ENCODE measurements at places on chromosomes 4 and X.

DNA sequence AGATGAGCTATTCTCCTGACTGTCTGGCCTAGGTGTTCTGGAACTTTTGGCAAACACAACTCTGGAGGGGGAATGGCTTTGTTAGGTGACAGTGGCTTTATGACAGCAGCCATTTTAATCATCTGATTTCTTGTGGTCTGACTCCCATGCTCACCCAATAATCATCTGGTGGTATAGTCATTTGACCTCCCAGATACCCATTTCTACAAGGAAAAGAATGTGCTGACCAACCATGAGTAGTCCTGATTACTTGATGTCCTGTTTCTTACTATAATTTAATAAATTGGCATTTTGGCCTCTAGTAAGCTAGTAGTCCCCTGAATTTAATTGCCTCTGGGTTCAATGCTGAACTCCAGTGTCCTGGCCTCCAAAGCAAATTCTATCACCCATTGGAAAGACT is 109.9 kb upstream of the DUSP21 start:
- DNase-seq: no peak

- DNase-seq: no peak
Observed at GRCh38 chr4:15848191-15848842, 70.2 kb downstream of the CD38 start.

- no peak for DNase-seq
Observed at GRCh38 chr4:185379326-185380295, 16.1 kb downstream of the LRP2BP start.

DNA sequence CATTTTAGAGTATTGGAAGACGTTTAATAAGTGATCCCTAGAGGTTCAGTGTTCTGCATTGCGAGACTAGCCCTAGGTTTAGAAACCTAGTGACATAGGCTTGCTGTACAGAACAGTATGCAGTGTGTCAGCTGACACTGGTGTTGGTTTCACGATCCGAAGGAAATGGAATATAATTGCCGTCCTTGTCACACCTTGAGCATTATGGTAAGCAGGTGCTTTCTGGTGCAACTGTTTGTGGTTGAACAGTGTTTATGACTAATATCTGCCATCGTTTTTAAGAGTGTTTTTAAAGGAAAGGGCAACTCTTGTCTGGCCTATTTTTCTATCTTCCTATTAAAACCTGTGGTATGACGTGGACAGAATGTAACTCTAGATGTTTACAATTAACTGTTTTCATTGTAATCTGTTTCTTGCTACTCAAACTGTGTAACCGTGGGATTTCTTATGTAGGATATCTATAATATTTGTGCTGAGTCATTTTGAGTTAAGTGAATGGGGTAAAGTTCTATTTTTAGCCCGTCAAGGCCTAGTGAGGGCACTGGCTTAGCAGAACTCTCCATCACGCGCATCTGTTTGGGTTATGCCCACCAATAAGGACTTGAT is 53.8 kb upstream of the TBC1D14 start:
- DNase-seq: peak; percentile 63

DNA sequence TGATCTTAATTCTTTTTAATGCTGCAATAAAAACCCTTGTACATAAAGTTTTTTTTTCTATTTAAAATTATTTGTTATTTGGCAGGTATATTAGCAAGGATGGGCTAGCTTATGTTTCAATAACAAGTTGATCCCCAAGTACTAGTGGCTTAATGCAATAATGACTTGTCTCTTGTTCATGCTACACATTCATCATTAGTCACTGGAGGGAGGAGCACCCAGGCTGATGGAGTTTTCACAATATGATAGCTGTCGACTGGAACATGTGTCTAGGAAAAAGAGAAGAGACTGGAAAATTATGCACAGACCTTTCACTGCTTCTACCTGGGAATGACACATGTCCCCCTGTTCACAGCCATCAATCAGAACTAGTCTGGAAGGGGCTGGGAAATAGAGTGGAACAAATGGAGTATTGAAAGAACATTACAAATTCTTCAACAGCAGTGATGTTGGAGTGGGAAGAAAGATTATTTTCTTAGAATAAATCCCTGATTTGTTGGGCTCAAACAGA is 387.9 kb upstream of the RPS6KA3 start:
- no peak for DNase-seq

DNA sequence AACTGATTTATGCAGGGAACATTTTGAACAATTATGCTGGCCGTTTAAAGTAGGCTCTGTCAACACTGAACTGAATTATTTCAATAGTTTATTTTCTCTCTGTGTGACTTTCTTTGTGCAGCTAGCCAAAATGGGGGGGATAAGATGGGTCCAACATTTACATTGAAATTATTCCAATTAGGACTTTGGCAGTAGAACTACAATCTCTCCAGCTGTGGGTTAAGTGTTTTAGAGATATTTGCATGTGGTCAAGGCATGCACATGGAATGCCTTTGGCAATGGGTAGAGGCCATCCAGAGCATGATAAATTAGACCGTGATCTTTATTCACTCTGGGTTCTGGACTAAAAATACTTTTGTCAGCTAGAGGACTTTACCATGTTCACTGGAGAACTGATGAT is 107.9 kb upstream of the ELOVL6 start:
- no peak for DNase-seq

DNA sequence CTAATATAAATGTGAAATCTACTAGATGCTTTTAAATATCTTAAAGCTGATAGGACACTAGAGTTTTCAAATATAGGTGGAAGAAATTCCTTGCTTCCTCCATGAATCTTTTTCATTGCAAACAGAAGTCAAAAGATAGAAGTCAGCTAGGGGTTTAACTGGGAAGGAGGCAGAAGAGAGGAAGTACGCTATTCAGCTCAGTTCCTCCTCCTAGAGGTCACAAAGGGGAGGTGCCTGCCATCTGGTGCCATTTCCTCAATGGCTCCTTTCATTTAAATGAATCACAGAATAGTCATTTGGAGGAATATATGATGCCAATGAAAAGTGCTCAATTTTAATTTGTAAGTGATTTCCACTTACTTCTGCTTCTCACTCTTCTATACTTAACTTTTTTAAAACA is 8.5 kb downstream of the COL25A1 start:
- DNase-seq: no peak

GRCh38 chrX:14344172-14344940 is 185.0 kb upstream of the GLRA2 start:
- DNase-seq: no peak

DNA sequence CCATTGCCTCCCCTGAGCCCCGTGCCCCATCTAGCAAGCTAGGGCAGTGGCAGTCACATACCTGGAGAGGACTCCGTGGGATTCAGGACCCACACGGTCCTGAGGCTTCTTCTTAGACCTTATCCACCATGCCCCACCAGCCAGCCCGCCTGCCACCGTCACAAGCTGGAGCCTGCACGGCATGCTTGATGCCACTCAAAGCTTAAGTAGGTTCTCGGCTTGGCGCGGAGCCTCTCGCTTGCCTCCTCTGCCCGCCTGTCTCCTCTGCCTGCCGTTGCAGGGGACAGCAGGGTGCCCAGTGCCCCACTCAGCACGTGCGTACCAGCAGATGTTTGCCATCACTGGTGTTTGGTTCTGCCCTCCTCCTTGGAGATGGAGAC is 14.1 kb downstream of the PSAPL1 start:
- DNase-seq: peak; percentile 19

DNA sequence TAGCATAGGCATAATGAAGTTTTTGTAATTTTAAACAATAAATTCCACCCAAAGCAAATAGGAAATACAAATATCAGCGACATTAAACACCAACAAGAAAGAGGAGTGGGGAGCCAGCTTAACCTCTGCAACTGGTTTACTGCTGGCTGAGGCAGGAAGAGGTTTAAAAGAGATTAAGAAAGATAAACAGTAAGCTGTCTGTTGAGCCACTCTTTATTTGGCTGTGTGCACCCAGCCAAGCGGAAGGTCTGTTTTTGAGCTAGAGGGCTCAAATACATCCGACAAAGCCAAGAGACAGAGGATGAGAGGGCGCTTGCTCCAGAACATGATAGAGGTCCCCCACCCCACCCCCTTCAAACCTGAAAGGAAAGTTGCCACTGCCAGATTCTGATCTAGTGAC is 191.4 kb downstream of the MGST2 start:
- DNase-seq: peak; percentile 38

- DNase-seq: no peak
Observed at GRCh38 chrX:47863187-47863586, 26.5 kb downstream of the ZNF81 start.

DNA sequence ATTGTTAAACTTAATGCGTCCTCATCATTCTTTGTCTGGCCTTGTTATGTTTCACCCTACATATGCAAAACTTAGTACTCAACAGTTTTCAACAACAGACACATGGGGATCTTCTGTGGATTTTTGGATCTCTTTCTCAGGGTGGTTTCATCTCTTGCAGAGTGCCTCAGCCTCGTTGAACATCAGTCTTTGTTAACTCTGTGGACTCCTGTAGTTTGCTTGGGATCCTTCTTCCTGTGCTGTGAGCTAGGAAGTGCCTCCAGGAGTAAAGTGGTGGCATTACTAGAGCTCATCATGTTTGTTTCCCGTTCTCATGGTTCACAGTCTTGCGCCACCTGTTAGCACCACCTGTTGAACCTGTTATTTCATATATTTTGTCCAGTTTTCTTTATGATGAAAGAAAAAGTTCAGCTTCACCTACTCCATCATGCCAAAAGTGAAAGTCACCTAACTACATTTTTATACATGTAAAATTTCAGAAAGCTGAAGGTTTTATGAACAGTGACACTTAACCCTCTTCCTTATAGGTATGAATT is 27.5 kb upstream of the NDUFC1 start:
- DNase-seq: no peak

DNA sequence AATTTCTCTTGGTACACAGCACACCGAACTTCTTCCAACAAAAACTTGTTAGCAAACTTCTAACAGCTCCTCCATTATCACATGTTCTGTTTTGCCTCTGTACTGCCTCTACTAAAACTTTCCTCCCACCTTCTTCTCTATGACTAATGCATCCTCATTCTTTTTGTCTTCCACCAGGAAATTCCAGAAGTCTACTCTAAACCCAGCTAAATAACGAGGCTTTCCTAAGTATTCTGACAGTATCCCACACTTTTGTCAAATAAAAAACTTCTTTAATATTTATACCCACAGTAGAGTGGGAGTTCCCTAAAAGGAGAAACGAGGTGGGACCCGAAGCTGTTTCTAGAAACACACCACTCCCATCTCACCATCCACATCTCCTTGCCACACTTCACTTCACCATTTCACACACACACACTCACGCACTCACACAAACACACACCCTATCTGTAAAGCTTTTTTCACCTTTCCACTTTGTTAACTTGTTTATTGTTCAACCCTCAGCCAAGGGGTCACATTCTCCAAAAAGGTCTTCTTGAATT is 280.3 kb downstream of the ARAP2 start:
- no peak for DNase-seq

DNA sequence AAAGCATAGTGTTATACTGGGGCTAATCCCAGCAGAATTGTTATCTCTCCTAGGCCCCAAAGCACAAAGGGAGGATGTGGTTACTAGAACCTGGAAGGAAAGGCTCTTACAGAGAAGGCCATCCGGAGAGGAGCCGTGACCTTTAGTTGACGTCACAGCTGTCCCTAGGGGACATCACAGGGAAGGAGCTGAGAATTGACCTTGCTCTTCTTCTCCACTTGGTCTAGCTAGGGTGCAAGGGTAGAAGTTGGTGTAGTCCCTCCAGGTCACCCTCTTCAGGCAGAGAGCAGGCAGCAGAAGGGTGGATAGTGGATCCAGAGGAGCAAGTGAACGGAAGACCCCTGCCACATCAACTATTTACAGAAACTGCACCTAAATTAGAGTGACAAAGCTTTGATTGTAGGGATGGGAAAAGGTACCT is 22.8 kb upstream of the FGF2 start:
- DNase-seq: no peak

- DNase-seq: no peak
Observed at GRCh38 chr4:6753891-6754290, 28.6 kb upstream of the KIAA0232 start.

- DNase-seq: no peak
Observed at GRCh38 chr4:3244002-3244401, 5.0 kb upstream of the MSANTD1 start.

GRCh38 chrX:121320441-121320840 is 273.0 kb downstream of the GLUD2 start:
- no peak for DNase-seq

DNA sequence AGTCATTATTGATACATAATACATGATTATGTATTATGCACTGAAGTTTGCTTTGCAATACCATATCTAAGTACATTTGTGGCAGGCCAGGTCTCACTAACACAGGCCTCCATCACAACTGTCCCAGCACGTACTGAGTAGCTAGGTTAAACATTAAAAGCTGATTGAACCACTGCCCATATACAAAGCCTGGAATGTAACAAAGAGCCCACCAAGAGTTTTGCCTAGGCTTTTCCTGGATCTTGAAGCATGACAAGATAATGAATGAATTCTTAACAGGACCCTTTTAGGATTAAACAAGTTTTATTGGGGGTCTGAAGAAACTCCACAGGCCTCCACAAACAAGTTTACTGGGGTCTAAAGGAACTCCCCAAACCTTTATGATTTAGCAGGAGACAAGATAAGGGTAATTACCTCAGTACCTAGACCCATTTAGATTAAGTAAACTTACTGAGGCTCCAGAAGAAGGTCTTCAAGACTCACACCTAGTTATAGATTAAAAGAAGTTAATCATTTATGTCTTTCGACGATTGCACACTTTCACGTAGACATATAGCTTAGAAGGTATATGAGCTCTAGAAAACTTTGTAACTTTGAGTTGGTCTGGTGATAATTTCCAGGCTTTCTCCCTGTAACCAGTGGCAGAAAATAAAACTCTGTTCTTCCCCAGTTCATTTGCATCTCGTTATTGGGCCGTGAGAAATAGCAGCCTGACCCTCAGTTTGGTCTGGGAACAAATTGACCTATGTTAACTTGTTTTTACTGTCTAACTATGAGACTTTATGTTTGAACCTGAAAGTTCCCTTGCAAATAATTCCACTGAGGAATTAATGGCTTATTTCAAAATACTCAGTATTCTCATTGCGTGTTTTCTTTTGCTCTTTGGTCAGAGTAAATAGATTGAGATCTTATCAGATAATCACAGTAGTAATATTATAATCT is 84.8 kb downstream of the PHEX start:
- no peak for DNase-seq

DNA sequence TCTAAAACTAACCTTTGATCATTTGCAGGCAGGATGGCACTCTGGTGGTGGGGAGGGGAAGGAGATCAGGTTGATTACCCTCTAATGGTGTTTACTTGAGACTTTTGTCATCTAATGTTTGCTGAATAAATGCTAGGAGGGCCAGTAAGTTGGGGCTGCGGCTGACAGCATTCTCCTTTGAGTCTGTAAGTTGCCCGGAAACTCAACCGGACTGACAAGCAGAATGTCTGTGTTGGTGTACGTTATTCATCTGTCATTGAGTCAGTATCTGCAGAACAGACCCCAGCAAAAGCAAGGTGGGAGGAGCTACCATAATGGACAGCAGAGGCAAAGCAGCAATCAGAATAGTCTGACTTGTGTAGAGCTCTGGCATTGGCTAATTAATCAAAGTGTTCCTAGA is 1210.6 kb upstream of the PABPC4L start:
- no peak for DNase-seq

DNA sequence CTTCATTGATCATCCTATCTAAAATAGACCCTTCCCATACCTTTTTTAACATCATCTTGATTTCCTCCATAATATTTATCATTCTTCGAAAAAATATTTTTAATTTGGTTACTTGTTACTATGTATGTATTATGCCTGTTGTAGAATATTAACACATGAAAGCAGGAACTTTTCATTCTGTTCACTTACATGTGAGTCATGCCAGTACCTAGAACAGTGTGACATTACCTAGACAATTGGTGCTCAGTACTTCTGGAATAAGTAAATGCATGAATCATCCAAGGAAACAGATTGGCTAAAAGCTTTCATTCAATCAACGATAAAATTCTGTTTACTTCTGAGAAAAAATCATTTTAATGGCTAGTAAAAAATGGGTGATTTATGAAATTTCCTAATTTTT is 76.4 kb downstream of the CXXC4 start:
- no peak for DNase-seq
